ENCODE measurements at places on chromosomes 12 and 14.

DNA sequence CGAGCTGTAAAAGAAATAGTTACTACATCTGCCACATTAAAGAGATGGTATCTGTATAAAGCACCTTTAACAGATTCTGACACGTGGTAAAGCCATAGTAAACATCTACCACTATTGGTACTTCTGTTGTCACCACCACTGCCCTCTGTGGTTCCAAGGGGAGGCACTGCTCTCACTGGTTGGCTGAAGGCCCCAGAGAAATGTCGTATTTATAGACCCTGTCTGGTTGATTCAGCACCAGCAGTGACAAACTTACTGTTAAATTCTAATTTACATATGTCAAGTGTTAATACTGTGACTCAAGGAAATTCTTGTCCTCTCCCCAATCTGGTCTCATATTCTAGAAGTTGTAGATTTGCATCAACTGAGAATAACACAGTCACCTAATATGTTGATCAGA lies 281.1 kb downstream of the ERC1 start:
- DNase-seq, result peak; percentile 15

- DNase-seq, result no peak
Measured at GRCh38 chr12:78571953-78572352, 292.6 kb upstream of the SYT1 start.

- no peak for DNase-seq
Measured at GRCh38 chr14:92398888-92399636, 76.1 kb downstream of the SLC24A4 start.

DNA sequence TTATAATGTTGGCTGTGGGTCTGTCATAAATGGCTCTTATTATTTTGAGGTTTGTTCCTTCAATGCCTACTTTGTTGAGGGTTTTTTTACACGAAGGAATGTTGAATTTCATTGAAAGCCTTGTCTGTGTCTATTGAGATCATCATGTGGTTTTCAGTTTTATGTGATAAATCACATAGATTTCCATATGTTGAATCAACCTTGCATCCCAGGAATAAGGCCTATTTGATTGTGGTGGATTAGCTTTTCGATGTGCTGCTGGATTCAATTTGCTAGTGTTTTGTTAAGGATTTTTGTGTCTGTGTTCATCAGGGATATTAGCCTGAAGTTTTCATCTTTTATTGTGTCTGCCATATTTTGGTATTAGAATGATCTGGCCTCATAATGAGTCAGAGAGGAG lies 27.6 kb downstream of the SLC2A13 start:
- DNase-seq, result no peak

DNA sequence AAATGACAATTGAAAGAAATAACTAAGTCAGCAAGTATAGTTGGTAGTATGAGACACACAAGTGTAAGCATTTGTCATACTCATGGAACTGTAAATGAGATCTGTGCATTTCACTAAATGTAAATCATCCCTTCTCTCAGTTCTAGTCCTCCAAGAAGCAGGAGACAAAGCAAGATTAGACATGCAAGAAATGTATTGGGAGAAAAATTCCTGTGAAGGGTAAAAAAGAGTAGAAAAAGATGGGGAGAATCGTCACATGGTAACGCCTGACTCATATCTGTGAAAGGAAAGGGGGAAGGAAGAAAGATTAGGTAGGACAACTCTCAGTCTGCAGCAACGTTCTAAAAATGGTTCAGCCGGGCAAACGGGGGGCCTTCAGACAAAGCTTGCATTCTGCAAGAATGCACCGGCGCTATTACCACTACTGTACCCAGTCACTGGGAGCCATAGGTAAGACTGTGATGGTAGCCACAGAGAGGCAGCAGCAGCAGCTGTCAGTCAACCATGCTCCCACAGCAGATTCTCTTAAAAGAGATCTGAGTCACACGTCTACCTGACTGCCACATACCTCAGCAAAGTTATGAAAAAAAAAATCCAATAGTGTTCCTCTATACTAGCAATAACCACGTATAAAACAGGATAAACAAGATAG lies 18.0 kb upstream of the RFX4 start:
- DNase-seq, result no peak

DNA sequence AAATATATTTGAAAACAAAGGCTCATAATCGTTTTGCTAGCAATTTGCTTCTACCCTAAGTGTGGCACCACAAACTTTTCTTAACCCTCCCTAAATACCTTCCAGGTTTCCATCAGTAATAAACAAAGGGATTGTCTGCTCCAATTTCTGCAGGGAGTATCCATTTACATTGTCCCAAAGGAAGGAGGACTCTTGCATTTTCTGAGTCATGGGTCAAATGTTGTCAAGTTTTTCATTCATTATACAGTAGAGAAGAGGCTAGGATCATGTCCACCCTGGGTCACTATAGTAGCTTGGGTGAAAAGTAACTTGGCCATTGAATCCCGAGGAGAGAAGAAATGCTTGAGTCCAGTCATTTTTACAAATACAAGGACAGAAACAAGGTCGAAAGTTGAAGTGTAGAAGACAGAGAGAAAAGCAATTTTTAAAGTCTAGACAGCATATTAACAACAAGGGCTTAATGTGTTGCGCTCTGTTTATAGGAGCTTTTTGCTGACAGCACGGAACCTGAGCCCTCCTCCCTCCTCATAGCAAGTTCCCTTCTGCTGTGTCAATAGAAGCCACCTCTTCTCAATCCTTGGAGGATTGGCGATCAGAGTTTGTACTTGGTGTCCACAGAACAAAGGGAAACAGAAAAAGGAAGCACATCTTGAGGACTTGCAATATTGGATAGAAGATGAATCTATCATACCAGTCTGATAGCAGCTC lies 53.1 kb downstream of the TMEM30B start:
- DNase-seq, result no peak

DNA sequence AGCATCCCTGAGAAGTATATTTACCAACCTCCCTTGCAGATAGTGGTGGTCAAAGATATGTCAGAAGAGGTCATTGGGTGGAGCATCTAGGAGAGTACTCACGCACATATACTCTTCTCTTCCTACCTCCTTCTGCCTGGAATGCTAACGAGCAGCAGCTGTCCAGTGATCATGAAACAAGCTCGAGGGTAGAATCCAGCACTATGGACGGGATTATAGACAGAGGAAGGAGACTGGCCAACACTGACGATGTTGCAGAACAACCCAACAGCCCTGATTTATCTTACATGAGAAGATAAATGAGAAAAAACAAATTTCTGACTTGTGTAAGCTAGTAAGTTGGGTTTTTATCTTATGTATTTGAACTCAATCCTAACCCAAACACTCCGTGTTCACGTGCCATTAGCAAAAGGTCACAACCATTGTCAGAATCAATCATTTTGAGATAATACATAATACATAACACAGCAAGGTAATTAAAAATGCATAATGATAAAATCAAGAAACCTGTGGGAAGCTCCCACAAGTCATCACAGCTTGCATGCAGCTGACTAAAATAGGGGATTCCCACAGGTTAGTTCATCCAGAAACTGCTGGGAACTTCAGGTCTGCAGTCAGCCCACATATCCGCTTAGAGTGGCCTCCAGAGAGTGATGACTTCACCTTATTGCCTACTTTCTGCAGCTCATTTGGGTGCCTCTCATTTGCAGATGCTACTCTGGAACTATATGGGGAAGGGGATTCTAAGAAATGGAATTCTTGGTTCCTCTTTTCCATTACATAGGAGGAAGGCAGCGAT lies 36.3 kb upstream of the STK38L start:
- DNase-seq, result peak; percentile 39

All from stimulated activated naive CD8-positive, alpha-beta T cell treated with anti-CD3 and anti-CD28 coated beads, Interleukin-15, Interleukin-2, amounts not matched to agents 100 U/mL and 50 U/mL, for 24 hours (primary cell).